ENCODE measurements at places on chromosomes 2 and 18.

- no peak for DNase-seq
Observed at GRCh38 chr18:61001138-61001537, 332.1 kb upstream of the CDH20 start.

DNA sequence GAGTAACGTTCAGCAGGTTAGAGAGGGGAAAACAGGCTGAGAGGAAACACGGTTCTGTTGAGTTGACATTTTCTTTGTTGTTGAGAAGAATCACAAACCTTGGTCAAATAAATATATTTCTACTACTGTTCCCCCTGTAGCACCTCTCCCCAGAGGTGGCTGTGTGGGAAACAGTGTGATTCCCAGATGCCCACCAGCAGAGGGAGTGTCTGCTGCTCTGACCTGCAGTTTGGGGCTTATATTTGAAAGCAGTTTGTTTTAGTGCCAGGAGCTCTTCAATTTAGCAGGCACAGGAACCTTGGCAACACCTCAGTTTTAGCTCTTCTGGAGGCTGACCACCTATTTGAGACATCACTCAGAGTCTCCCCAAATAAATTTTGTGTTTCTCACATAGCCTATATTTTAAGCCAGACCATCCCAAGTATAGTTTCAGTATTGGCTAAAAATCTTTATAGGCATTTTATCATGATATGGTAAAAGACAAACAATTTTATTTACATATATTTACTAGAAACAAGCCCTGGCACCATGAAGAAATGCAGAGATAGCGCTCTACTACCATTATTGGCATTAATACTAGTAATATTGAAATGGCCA, 75.7 kb downstream of the PIK3C3 start:
- no peak for DNase-seq

GRCh38 chr2:218831378-218831990, at the start of gene PRKAG3:
Gene PRKAG3 (minus strand): TSS chr2:218831803.
- DNase-seq = no peak

GRCh38 chr2:2993172-2993692, 384.4 kb downstream of the EIPR1 start:
- DNase-seq = no peak

DNA sequence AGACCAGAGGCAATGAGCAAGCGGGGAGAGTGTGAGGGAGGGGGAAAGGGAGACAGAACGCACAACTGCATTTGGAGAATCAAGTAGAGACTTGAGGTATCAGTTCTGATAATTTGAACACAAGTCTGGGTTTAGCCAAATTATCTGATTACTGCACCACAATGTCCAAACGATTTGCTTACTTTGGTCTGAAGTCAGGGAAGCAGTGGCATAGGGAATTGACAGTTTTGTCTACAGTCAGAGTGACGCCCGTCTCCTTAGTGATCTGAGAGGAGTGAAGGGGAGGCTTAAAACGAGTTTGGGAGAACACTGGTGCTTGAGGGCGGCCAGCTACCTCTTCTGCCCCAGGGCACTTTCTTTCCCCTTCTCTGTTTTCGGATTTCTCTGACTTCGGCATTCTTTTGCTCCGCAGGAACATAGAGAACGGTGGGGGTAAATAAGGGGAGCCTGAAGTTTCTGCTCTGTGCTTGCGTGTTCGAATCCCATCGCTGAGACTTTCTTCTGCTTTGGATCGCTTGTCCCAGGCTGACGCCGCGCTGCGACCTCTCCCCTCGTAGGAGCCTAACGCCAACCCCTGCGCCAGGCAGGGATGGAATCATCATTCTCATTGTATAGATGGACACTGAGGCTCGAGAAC, 2.9 kb upstream of the DLX2 start:
- no peak for DNase-seq

- DNase-seq = no peak
Observed at GRCh38 chr2:211503856-211504255, 947.5 kb downstream of the CPS1 start.

DNA sequence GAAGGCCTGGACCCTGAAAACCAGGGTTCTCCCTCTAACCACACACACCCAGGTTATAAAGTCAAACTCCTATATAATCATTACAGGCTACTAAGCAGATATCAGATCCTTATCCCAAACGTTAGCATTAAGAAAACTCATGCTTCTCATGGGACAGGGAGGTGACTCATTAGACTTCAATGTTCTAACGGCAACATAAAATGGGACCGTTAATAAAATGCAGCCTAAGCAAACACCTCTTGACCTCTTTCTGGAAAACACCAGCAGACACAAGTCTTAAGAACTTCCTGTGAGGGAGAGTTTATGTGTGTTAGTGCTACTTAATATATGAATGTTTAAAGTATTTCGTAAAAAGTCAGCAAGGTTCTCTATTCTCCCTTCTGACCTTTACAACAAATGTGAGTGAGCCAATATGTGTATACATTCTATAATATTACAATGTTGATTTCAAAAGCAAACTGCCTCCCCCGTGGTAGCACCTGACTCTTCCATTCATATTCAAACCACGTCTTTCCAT, 31.7 kb downstream of the LPIN2 start:
- no peak for DNase-seq

GRCh38 chr2:206863196-206863595, 76.1 kb upstream of the CPO start:
- no peak for DNase-seq

GRCh38 chr2:2325516-2325915, 5.6 kb downstream of the MYT1L start:
- no peak for DNase-seq

GRCh38 chr2:36373149-36373926, 17.8 kb downstream of the CRIM1 start:
- DNase-seq = no peak
